Thoracic aorta (tissue), 2 donors: ENCODE measurements at places on chromosomes 5 and 9.

DNA sequence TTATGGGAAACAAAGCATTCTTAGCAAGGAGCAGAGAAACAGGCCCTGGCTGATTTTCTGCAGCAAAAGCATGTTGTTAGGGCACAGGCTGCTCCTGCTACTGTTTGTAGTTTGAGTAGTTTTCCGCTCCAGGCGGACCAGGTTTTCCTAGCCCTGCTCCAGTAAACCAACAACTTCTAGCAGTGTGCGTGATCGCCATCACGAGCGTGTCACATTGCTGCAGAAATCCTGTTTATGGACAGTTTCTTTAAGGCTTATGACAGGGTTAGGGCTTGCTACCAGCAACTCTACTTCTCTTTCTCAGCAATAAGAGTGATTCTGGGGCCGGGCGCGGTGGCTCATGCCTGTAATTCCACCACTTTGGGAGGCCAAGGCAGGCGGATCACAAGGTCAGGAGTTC lies 803.9 kb upstream of the CDH10 start:
- DNase-seq: no peak

GRCh38 chr5:35478856-35479682 lies 138.6 kb upstream of the SPEF2 start:
- no peak for DNase-seq

GRCh38 chr5:59246882-59247281 lies 646.6 kb downstream of the PDE4D start:
- DNase-seq: no peak

- DNase-seq: no peak
These were observed at the start of gene FBP1 for GRCh38 chr9:94639061-94639998. Gene FBP1 (minus strand): TSS chr9:94639518. CDS start chr9:94639310, 208 bp downstream.

DNA sequence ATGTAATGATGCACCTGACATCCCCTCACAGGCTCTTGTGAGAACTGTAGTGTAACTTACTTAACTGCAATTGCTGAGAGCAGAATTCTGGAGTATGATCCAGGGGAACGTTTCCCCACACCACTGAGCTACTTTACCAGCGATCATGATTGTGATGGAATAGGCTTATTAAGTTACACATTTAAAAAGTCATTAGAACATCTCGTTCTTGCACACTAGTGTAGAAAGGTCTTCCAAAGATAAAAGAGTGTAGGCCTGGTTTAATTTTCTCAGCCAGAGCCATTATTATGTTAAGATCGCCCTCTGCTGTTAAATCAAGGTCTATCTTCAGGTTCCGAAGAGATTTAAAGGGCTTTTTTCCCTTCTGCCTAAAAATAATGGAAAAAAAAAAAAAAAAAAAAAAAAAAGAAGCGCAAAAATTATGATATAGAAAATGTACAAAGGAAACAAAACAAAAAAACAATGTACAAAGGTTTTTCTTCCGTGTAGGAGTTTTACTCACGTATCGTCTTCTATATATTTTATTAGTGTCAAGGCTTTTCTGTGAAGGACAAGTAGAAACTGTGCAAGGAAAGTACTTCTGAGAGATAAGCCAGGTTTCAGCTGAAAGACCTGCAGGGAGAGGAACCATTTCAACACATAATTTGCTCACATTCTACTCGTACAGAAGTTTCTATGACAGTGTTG lies 18.6 kb upstream of the MOB3B start:
- no peak for DNase-seq

DNA sequence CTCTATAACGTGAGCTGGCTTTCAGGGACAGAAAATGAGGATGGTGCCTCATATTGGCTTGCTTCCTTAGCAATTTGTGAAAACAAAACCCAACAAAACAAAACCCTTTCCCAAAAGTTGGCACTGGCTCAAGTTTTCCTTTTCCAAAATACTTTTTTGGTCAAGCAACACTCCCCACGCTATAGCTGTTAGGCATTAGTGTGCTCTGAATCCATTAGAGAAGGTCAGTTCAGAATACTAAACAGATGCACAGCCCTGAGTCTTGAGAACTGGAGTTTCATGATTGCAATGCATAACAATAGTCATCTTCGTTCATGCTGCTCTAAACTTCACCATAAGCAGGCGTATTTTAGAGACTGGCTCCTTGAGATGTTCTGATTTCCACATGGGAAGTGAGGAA lies 172.0 kb upstream of the KLF9 start:
- no peak for DNase-seq

DNA sequence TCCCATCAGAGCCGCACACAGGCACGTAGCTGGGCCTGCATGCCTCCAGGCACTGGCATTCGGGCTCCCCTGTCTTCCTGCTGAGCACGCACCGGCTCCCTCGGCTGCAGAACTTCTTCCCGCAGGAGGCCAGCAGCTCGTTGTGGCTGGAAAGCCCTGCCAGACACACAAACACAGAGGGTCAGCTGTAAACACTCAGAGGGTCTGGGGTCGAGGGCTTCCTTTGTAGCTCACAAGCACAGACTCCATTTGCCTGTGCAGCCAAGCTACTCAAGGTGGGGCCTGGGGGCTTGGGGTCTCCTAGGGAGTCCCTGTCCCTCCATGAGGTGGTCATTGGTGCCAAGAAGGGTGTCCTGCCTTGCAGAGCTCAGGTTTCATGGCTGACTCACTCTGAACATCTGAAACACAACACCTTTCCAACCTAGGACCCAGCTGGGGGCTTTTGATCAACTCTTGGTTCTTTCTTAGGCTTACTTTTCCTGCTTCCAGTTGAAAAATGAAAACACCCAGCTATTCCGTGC lies 211.4 kb downstream of the FSTL4 start:
- DNase-seq: no peak

DNA sequence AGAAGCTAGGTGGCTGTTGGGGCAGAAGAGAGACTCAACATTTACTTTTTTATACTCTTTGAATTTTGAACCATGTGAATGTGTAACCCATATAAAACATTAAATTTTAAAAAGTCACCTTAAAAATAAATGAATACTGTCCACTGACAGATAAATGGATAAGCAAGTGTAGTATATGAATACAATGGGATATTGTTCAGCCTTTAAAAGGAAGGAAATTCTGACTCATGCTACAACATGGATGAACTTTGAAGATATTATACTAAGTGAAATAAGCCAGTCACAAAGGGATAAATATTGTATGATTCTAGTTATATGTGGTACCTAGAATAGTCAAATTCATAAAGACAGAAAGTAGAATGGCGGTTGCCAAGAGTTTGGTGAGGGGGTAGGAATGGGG lies 113.9 kb downstream of the TMEM174 start:
- no peak for DNase-seq

- DNase-seq: no peak
These were observed 3.8 kb downstream of the RHOBTB3 start for GRCh38 chr5:95734906-95735305.

DNA sequence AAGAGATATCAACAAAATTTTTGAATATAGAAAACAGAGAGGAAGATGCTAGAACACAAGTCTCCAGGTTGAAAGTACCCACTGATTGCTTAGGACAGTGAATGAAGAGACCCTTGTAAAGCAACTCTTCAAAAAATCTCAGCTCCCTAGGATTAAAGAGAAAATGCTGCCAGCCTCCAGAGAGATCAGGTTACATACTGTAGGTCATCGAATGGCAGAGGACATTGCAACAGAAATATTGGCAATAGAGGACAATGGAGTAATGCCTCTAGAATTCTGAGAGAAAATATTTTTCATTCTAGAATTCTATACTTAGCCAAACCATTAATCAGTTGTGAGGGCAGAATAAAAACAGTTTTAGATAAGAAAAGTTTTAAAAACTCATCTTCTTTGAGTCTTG lies 43.1 kb upstream of the ELL2 start:
- no peak for DNase-seq
